ENCODE measurements at places on chromosomes 12 and 14. TPM values are rescaled to one million over a fixed set of nuclear protein-coding genes. Genes with fewer than 3 reads are reported as not detected.

Gene PTPRO
- total RNA-seq, result not detected

GRCh38 chr14:60632777-60633176, 16.5 kb downstream of the SIX1 start:
- no peak for DNase-seq

GRCh38 chr12:57001448-57001906, 4.9 kb downstream of the ZBTB39 start:
- peak; percentile 61 for DNase-seq

DNA sequence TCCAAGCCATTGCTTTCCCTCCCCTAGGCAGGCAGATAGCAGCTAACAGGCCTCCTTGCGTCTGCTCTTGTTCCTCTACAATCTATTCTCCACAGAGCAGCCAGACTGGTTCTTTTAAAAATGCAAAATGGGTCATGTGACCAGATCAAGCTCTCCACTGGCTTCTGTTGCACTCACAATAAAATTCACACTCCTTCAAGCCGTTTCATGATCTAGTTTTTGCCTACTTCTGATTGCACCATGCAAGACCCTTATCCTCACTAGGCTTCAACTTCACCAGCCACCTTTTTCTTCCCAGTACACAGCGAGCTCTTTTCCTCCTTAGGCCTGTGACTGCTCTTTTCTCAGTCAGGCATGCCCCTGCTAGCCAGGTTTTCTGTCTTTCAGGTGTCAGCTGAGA, 6.1 kb upstream of the KRAS start:
- no peak for DNase-seq

GRCh38 chr12:132428936-132429601, 60.9 kb upstream of the FBRSL1 start:
- no peak for DNase-seq
